ENCODE measurements at places on chromosomes 12 and 14.
A peak's percentile ranks its signal among the peaks of the same experiment; 100 is the strongest.

- DNase-seq: no peak
Measured at GRCh38 chr14:34498684-34499412, 36.8 kb upstream of the SPTSSA start.

GRCh38 chr12:99170037-99170436 is 477.5 kb upstream of the GARIN6 start:
- no peak for DNase-seq

DNA sequence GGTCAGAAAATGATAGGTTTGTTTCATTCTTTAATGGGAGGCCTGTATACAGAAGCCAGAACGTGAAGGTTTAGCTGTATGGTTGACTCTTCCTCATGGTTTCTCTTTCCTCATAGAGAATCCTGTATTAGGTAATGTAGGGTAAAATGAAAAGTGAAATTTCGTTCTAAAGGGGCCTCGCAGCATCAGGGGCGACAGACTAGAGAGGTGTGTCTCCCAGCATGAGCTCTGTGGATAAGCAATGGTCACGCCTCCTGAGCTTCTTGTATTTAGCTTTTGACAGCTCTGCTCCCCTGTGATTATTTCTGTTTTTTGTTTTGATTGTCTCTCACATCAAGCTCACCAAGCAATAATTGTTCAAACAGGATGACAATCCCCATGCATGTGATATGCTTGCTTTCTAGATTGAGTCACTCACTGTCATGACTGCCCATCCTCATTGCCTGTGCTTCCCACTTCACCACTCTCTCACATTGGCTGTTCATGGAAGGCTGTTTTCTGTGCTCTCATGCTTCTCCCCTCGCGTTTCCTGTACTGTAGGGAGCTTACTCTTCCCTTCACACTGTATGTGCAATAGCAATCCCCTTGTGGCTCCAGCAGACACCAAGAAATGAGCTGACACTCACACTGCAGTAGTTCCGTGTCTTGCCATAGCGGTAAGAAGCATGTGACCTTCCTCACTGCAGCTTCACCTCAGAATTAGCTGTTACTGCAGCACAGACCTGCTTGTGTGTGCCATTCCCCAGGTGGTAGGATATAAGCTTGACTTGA is 44.0 kb downstream of the RAD52 start:
- DNase-seq: no peak

- no peak for DNase-seq
Measured at GRCh38 chr14:98230411-98230810, 1041.6 kb downstream of the BCL11B start.

GRCh38 chr12:120474616-120474960 is 5.0 kb upstream of the SRSF9 start:
- DNase-seq: no peak

DNA sequence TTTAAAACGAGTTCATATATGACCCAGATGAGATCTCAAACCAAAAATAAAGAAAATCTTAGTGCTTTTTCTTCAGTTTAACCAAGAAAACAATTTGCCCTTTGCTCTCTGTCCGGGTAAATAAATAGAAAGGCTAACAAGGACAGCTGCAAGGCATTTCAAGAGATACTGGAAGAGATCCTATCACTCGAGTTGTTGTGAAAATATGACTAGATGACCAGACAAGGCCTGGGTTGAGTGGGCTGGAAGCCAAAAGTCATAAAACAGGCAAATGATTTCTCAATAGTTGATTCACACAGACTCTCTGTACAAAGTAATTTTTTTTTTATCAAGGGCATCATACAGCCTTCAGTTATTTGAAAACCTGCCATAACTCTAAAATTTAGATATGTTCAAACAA is 55.9 kb upstream of the AVPR1A start:
- no peak for DNase-seq

DNA sequence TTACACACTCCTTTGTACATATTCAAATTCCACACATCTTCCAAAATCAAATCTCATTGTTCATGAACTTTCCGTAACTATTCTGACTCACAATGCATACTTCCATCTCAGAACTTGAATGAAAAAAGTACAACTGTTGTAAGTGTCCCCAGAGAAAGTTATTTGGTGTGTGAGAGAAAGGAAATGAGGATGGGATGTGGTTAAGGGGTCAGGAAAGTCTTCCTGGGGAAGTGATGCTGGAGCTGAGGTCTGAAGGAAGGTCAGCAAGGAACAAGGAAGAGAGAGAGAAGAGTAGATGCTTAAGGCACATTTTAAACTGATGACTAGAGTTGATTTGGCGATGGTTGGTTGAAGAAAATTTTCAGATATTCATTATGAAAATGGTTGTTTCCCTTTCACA is 340.0 kb upstream of the STXBP6 start:
- DNase-seq: no peak

DNA sequence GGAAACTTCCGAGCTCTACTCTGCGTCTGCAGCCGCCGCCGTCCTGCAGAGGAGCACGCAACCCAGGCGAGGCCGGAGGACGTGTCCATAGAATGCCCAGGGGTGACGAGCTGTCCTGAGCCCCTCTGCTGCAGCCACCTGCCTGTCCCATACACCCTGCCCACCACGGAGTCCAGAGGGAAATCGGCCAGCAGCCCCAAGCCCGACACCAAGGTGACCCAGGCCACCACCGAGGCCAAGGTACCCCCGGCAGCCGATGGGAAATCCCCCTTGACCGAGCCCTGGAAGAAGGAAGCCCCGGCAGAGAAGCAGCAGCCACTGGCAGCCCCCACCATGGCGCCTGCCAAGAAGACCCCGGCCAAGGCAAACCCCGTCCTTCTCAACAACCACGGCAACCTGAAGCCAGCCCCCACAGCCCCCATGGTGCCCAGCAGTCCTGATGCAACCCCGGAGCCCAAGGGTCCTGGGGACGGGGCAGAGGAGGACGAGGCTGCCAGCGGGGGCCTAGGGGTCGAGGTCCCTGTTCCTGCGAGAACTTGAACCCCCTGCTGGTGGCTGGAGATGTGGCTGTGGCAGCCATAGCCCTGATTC is 128.7 kb upstream of the C14orf180 start:
- no peak for DNase-seq

DNA sequence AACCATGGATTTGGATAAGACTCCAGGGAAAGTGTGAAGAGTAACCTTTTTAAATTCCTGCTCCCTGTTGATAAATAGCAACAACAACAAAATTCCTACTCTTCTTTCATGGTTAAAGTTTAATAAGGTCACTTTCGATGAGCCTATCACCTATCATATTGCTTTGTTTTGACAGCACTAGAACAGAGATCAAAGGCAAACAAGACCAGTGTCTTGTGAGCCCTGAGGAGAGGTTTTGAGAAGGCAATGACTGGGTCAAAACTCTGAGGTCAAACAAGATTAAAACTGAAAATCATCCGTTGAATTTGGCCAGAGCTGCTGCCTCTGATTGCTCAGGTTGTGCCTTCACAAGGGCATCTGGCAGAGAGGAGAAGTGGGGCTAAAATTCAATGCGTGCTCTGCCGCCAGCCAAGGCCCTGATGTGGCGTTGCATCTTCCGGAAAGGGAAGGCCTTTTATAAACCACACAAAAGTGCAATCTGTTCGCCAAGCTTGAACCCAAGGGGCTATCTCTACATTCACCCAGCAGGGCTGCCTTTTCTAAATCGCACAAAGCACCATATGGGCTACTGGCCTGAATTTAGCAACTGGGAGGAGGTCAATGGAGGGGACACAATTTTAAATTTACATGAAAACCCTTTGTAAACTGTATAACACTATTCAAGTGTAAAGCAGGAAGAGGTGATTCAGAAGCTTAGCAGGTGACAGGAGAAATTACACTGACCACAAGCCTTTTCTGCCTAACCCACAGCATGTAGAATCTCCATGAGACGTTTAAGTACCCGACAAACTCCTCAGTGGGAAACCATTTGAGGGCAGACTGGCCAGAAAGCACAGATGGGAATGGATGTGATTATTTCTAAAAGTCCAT is 140.8 kb downstream of the DAD1 start:
- DNase-seq: no peak

DNA sequence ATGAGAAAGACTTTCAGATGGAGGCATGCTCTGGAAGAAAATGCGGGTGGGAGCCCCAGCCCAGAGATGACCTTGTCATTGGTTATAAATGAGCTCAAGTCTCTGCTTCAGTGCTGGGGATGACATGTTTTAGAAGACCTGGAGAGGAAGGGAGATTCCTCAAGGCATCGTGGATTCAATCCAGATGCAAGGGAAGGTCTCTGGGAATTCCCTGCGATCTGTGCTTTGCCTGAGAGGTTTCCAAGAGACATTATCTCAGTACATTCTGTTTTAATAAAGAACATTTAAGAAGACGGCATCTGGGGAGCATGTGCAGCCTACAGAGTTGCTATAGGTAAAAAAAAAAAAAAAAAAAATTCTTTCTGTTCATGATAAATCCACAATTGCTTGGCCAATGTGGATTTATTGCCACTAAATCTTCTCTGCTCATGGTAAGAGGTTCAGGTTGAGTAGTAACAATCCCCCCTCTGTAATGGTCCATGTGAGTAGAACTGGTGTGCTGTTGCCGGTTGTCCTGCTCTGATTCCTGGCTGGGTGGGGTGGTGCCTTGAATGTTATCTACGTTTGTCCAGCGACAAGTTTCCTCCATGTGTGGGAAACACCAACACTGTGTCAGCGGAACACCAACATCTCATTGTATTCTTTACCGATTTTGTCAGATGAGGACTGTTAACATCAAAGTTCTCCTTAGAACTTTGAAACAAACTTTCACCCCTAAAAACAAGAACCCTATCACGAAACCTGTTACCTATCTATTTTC is 230.0 kb downstream of the MSRB3 start:
- no peak for DNase-seq

GRCh38 chr14:71322655-71323250 is 415.5 kb downstream of the PCNX1 start:
- DNase-seq: no peak

DNA sequence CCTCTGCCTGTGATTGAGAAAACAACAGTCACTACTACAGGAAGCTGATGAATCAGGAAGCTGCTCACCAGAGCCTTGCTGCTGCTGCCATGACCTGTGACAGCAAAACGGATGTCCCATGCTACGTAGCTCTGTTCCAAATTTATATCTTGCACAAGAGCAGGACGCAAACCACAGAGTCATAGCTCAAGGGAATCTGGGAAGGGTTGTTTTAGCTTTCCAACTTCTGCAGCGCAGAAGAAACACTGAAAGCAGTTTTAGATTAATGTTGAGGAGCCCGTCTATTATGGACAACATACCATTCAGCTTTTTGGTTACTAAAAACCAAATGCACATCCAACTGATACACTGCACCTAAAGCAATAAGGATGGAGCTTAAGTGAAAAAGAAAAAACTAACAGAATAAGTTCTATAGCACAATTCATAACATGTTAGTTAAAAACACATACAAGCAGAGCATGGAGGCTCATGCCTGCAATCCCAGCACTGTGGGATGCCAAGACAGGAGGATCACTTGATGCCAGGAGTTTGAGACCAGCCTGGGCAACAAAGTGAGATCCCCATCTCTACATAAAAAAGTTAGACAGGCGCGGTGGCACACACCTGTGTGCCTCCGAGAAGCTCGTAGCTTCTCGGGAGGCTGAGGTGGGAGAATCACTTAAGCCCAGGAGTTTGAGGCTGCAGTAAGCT is 1.7 kb upstream of the ANKRD33 start:
- no peak for DNase-seq

- no peak for DNase-seq
Measured at GRCh38 chr12:42421844-42422779, 96.1 kb downstream of the PPHLN1 start.

GRCh38 chr14:35155962-35156361 is 33.6 kb downstream of the PRORP start:
- no peak for DNase-seq

- no peak for DNase-seq
Measured at GRCh38 chr14:102905116-102906108, 17.1 kb upstream of the AMN start.

GRCh38 chr14:22231018-22231417 is 358.0 kb downstream of the DAD1 start:
- peak; percentile 0 for DNase-seq

- DNase-seq: no peak
Measured at GRCh38 chr14:94601884-94602391, 10.3 kb upstream of the SERPINA3 start.

DNA sequence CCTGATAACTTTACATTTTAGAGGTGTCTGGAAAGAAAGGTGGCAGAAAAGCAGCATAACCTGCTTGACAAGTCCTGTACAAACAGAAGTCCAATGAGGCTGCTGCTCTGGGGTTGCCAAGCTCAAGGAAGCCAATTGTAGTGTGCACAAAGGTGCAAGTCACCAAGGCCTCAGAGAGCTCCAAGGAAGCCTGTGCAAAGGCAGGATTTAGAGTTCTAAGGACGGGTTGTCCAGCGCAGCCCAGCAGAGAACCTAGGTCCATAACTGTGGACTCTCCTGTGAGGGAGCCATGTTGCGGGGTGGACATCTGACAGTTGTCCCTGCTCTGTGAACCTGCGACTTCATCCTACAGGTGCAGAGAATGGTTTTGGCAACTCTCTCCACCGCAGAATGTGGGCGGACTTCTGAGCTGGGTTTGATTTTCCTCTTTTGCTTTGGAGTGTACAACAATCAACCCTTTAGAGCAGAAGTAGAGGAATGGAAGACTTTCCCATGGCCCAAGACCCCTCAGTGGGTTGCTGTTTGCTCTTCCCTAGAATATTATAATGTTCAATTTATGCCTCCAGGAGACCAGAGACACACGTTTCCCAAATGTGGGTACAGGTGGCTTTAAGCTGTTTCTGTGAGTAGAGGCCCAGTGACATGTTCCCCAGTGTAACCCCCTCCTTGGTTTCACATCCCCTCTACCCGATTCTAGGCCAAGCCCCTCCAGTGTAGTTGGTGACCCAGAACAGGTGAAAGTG is 81.0 kb downstream of the ETV6 start:
- DNase-seq: no peak

DNA sequence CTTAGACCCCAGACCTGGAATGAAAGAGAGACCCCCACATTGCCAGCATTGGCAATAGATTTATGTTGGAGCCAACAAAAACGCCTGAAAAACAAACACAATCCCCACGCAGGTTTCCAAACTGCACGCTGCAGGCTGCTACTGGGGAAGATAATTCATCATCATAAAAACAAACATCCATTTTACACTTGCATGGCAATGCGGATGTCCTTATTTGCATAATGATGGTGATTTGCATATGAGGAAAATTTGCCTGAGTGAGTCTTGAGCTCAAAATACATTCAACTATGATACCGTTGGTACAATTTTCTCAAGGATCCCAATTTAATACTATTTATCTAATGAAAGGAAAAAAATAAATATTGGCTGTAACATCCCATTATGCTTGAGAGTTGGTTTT is 33.6 kb upstream of the TMEM132D start:
- DNase-seq: no peak

DNA sequence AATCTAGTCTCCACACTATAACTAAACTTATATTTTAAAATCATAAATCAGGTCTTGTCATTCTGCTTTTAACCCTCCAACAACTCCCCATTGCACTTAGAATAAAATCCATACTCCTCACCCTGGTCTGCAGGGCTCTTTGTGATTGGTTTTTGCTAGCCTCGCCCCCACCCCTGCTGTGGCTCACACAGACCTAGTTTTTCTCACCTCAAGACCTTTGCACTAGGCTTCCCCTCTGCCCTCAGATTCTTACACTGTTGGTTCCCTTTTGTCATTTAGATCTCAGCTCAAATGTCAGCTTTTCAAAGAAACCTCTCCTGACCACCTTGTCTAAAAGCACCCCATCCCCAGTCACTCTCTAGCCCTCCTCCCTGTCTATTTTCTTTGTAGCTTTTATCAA is 10.7 kb upstream of the LHX5 start:
- DNase-seq: no peak

GRCh38 chr12:77122661-77123060 is 57.3 kb upstream of the E2F7 start:
- no peak for DNase-seq
